ENCODE measurements at places on chromosomes 1 and 21.

DNA sequence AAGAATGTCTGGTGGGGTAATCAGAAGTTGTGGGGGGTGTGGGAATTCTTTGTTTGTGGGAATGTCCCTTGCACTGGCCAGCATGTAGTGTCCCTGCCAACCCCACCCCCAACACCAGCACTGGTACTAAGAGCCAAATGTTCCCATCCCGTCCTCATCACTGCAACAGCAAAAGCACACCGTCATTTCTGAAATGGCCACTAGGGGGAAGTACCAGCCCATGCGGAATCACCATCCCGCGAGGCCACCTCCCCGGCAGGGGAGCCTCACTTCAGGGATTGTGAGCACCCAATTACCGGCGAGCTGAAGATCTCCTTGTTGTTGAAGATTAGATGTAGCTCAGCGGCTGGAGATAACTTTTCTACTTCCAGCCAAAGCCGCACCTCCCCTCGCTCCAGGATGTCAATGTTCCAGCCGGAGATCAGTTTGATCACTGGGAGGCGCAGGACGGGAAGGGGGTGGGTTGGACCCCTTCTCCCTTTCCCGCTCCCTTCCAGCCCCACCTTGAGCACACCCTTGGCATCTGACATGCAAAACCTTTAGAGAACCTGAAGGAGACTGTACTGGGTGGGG lies 41.0 kb downstream of the MYOM3 start:
- peak; percentile 64 for DNase-seq

- peak; percentile 84 for DNase-seq
These were observed 109.6 kb downstream of the KCNN3 start for GRCh38 chr1:154760469-154760933.

DNA sequence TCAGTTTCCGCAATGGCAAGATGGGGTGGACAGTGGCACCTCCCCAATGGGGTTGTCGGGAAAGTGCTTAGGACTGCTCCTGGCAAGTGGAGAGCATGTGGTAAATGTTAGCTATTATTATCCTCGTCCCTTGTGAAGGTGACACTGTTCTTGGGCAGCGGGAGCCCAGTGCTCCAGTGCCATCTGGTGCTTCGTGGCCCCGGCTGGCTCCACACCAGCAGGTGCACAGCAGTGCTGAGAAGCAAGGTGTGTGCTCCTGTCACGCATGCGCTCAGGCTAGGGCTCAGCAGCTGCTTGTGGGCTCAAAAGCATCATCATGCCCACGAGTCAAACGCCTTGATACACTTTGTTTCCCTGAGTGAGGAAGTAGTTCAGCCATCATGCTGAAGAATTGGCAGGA lies 24.9 kb upstream of the KCNC4 start:
- no peak for DNase-seq

- DNase-seq, result no peak
These were observed 10.0 kb upstream of the KCNAB2 start for GRCh38 chr1:6035719-6036118.

DNA sequence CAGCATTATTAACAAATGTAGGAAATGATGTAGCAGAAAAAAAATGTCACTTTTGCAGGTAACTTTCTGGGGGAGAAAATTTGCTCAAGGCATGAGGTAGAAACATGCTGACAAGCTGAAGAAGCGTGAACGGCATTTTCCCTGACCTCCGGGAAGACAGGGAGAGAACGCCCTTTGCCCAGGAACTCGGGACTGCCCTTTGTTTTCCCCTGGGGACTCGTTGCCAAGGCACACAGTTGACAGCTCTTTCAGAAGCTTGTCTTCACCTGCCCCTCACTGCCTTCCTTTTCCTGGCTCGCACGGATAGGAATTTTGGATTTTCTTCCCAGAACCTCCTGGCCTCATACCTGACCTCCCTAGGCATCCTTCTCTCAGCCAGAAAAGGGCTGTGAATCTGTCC lies 52.7 kb upstream of the COA6 start:
- no peak for DNase-seq

Measured in stimulated activated CD4-positive, alpha-beta T cell treated with anti-CD3 and anti-CD28 coated beads, TNF-alpha, amount 100 ng/mL, for 48 hours (primary cell).